ENCODE measurements at places on chromosomes 7 and 10.

GRCh38 chr7:106515321-106515720 is 145.6 kb downstream of the CCDC71L start:
- DNase-seq, result no peak

DNA sequence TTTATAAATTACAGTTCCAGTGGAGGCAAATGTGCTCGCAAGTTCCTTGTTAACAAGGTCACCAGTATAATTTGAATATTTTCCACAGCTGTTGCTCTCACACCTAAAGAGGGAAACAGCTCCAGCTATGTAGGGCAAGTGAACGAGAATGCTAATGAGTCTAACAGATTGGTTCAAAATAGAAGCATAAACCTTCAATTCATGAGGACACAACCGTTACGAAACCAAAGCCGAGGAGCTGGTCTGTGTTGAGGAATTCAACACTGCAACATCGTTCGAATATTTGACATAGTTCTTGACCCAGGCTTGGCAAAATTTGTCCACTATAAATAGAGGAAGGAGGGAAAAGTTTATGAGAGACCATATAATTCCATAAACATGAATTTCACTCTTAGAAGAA is 161.3 kb downstream of the KLF6 start:
- DNase-seq, result no peak

GRCh38 chr10:122362031-122362592 is 12.4 kb upstream of the PLEKHA1 start:
- no peak for DNase-seq

- no peak for DNase-seq
Measured at GRCh38 chr10:129771576-129771975, 192.5 kb downstream of the EBF3 start.

Measured in NCI-H2081 treated with DMSO at 0.1 percent for 48 hours (cell line).